ENCODE measurements at places on chromosomes 7 and 10.

DNA sequence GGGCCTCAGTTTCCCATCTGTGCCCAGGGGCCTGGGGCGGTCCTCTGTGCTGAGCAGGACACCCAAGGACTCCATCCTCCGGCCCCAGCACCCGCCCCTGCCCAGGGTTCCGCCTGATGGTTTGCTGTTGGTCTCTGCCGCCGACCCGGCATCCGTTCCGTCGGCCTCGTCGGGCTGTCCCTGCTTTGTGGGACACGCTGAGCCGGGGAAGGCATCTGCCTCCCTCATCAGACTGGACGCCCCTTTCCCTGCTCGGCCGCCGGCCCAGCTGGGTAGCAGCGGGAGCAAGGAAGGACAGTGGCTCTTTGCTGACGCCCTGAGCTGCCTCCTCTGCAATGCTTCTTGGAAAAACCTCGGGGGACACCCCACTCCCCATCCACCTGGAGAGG lies 39.5 kb downstream of the FAM20C start:
- no peak for DNase-seq

DNA sequence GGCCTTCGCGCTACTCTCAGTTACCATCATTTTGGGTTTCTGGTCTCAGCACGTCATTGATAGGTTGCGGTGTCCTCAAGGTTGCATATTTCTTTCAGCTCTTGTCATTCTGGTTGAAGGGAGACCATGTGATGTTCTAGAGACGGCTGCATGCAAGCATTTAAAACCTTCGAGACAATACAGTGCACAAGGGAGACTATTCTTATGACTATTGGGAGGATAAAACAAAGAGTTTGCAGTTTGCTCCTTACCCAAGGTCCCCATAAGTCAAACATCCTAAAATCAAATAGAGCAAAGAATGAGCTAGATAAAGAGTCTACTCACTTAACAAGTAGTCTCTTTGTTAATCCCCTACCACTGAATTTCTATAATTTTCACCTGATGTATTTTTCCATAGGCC lies 39.1 kb downstream of the NPVF start:
- no peak for DNase-seq

GRCh38 chr10:133347710-133348517 lies 741 bp downstream of the PRAP1 start:
- no peak for DNase-seq

DNA sequence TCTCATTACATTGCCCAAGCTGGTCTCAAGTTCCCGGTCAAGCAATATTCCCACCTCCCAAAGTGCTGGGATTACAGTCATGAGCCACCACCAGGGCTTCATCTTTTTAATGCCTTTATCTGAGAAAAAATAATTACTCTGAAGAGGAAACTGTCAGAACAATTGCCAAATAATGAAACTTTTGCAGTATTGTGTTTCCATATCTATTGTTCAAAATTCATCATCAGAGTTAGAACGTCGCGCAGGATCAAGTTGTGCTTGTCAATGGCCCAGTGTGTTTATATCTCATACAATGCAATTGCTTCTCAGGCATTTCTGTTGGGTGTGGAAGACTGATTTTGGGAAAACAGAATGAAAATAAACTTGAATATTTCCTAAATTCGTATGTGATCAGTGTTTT lies 143.1 kb downstream of the ARID5B start:
- DNase-seq: no peak

DNA sequence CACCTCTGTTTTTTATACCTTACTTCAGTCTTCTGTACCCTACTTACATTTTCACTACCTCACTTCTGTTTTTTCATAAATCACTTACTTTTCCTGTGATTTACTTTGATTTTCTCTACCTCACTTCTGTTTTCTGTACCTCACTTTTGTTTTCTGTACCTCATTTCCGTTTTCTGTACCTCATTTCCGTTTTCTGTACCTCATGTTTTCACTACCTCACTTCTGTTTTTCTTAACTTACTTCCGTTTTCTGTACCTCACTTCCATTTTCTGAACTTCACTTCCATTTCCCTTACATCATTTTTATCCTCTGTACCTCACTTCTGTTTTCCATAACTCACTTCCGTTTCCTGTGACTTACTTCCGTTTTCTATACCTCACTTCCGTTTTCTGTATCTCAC lies 492.0 kb upstream of the AKR1E2 start:
- DNase-seq: no peak

GRCh38 chr7:45609180-45609579 lies 35.0 kb downstream of the ADCY1 start:
- no peak for DNase-seq

DNA sequence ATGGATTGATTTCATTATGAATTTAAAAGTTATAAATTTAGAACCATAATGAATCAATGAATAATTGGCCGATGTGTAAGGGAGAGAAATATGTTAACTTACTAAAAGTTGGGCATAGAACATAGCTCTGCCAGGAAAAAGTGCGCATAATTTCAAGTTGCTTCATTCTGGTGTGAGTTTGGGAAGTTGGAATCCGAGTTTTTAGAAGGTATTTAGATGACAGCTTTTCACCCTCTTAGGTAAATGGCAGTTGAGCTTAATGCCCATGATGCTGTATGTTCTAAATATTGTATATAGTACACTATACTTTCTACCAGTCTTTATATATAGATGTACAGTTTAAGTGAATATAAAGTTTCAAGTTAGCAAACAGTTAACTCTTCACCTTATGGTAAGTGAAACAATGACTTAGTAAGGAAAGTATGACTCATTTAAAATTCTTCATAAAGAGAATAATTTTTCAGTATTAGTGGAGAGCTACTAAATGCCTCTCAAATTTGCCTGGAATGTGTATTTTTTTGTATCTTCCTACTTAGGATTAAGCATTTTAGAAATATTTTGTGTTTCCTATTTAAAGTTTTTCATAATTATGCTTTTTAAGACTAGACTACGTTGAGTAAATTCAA lies 1.6 kb downstream of the C1GALT1 start:
- DNase-seq: no peak

DNA sequence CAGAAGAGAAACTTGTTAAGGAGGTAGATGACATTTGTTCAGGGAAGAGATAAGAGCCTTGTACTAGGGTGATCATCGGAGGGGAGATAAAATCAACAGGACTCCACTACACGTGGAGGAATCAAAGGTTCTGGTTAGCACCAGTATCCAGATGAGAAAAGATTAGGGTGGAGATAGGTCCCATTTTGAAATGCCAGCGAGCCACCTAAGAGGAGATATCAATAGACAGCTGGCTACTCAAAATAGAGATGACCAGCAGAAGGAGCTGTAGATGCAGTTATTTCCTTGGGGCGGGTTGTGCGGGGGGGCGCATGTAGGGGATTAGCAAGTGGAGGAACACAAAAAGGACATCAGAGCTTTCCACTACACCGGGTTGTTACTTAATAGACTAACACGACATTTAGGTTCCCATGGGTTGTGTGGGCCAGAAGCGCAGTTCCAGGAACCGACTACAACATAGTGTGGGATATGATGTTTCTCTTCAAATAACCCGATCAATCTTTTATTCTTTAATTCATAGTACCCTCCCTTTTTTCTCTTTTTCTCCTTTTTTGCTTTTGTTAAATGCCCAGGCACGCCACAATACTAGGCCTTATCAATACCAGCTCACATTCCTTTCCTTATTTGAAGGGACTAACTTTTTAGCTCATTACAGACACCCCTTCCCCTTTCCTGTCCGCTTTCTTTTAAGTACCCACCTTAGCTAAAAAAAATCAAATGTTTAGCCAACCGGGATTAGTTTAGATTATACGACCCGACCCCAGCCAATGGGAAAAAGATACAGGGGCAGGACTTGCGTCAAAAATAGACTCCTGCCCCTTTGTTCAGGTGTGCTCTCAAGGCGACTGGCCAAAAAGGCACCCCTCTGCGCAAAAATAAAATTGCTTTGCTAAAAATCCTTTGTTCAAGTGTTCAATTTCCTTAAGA lies 2.0 kb upstream of the KIF11 start:
- DNase-seq: no peak

DNA sequence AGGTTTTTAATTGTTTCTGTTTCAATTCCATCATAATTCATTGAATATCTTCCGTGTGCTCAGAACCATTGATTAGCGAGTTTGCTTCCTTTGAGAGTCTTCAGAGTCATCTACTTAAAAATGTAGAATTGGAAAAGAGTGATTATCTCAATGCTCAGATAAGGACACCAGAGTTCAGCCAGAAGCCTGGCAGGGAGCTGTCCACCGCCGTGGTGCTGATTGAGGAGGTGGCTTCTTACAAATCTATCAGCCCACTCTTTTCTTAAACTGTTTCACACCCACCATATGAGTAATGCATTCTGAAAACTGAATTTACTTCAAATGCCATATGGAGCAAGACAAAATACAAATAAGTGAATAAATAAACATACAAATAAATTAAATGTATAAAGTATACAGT lies 79.3 kb downstream of the INSYN2A start:
- DNase-seq: no peak

- no peak for DNase-seq
Measured at GRCh38 chr7:102450242-102450641, 14.4 kb downstream of the ALKBH4 start.

DNA sequence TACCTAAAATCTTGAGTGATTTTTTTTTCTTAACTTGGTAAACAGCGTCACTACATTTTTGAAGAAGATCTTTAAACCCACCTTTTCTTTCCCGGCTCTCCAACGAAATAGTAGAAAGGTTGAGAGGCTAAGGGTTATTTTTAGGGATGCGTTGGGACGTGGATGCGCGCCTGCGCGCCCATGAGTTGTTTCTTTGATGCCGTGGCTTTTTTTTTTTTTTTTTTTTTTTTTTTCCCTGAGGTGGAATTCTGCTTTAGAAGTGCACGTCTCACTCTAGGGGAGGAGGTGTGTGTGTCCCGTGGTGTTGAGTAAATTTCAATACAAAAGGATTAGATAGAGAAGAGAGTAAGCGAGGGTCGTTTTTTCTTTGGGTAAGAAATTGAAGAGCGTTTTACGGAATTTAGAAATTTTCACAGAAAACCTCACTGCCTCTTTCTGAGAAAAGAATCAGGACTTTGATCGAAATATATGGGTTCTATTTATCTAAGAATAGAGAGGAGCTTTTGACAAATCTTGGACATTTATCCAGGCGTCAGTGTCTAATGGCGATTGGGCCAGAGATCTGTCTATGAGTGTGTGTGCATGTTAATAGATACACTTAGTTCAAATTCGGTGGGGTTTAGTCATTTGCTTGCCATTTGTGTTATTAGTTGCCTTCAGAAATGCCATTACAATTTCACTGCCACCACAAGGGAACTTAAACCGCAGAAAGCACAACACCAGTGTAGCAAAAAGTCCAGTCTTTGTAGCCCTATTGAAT lies 1.2 kb upstream of the SP8 start:
- DNase-seq: no peak

DNA sequence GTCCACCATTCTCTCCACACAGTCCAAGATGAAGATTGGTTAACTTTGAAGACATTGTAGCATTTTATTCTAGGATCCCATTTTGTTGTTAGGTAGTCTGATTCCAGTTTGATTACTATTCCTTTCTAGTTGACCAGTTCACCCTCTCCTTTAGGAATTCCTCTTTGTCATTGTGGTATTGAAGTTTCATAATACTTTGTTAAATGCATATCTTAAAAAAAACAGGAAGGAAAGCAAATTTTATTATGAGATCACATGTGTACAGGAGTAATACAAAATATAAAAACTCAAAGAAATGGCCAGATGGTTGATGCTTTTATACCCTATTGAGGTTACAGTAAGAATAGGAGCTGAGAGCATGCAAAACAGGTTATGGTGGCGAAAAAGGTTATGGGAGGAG lies 15.5 kb upstream of the SEMA3C start:
- DNase-seq: no peak

- no peak for DNase-seq
Measured at GRCh38 chr7:41170466-41170865, 532.4 kb downstream of the INHBA start.

GRCh38 chr10:88934900-88935672 lies 17.5 kb downstream of the ACTA2 start:
- DNase-seq: peak; percentile 81

GRCh38 chr10:67772894-67773511 lies 65.0 kb downstream of the DNAJC12 start:
- DNase-seq: peak; percentile 21

GRCh38 chr7:23117841-23118240 lies 12.3 kb downstream of the KLHL7 start:
- DNase-seq: no peak

GRCh38 chr10:6769704-6770417 lies 189.8 kb upstream of the PRKCQ start:
- no peak for DNase-seq

GRCh38 chr10:81806842-81807241 lies 68.2 kb upstream of the NRG3 start:
- no peak for DNase-seq

Data from H4 (cell line).